ENCODE measurements at places on chromosomes 7 and 10.

DNA sequence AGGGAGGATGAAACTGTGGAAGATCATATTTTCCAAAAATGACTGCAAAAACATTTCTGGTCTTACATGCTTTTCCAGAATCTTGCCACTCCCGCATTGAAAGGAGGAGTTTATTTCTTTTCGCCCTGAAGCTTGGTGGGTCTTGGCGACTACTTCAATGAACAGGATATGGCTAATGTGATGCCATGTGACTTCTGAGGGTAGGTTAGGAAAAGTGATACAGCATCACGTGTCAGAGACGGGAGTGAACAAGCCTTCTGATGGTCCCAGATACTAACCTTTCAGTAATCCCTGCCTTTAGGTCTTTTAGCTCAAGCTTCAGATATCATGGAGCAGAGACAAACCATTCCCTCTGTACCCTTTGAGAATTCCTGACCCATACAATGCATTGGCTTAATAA, 192.2 kb upstream of the HPS1 start:
- DNase-seq = no peak

DNA sequence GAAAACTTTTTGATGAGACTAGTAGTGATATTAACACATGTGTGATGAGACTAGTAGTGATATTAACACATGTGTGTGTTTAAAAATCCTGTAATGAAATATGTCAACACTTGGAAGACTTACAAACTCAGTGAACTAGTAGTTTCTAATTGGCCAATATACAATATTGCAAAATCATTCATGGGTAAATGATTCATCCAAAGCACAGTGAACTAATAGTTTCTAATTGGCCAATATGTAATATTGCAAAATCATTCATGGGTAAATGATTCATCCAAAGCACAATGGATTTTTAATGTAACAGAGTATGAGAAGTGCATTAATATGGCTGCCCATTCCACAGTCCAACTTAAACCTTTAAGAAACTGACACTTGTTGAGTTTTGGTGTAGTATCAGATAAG, 77.8 kb downstream of the ATAD1 start:
- DNase-seq = no peak

DNA sequence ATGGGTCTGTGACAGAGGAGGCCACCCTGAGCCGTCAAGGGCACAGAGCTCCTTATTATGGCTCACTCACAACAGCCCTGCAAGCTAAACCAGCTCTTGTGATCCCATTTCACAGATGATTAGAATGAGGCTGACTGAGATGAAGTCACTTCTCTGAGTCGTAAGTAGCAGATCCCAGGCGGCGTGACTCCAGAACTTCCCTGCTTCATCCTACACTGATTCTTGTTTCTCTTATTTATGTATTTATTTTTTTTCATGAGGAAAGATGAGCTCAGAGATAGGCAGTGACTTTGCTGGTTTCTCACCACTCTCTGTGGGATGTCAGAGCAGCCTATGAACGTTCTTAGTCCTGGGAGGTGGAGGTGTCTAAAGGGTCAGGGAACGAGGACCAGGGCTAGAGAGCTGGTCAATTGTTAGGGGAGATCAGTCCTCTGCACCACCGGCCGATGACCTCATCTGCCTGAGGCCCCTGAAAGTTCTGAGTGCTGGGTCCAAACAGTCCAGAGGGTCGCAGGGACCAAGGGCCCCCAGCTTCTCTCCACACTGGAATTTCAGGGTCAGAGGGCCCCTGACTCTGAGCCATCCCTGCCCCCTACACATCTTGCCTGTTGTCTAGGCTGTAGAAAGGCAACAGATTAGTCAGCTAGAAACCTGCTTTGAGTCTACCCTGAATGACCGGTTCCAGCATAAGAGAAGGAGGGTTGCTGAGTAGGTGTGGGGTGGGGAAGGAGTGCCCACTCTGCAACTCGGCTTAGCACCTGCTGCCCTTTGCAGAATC, 17.9 kb downstream of the CLRN3 start:
- DNase-seq = no peak

DNA sequence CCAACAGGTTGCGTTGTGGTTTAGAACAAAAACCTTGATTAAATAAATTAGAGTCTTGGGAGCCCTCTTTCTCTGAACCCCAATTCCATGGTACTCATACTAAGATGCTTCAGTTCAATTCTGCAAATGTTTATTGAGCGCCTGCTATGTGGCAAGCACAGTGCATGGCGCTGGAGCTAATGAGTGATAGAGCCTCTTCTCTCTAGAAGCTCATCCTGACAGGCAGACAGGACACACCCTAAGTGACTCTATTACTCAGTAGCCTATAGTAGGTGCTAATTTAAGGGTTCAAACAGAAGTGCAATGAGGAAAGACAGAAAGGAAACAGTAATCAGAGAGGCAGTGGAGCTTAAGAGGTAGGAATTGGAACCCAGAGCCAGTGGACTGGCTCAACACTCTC, 124.4 kb upstream of the C7orf33 start:
- DNase-seq = no peak

GRCh38 chr10:43230101-43230908, 36.6 kb downstream of the RASGEF1A start:
- DNase-seq = no peak

GRCh38 chr10:43892062-43892770, 243.5 kb upstream of the ZNF32 start:
- DNase-seq = no peak

GRCh38 chr7:31373337-31374289, 33.1 kb upstream of the NEUROD6 start:
- peak; percentile 58 for DNase-seq
